ENCODE measurements at places on chromosomes 1 and 21.

- no peaks in the 10 kb centered on the region for H3K27me3 ChIP-seq
- peak; percentile 66 for DNase-seq
- peak overlapping the region; percentile 86 for H3K27ac ChIP-seq
- H3K36me3 ChIP-seq, result no peaks in the 10 kb centered on the region
- H3K4me3 ChIP-seq, result no peak overlapping the region
Observed at GRCh38 chr1:9473032-9473807, 66.0 kb upstream of the SLC25A33 start.

DNA sequence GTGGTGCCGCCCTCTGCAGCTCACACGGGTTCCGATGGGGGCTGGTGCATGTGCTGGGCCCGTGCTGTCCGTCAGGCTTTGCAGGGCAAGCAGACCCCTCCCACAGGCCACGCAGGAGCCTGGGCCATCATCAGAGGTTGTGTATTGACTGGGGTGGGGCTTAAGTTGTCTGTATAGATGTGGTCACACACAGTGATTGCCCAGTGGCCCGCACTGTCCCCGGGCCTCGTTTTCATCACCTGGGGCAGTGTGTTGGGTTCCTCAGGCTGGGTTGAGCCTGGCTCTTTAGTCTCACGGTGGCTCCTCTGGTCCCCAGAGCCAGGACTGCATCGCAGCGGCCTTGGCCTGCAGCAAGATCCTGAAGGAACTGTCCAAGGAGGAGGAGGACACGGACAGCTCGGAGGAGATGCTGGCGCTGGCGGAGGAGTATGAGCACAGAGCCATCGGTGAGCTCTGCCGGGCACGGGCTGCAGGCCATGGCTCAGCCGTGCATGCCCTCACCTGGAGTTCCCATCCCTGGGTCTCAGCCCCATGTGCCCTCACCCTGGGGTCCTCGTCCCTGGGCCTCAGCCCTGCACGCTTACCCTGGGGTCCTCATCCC is 44.1 kb downstream of the TRPM2 start:
- no peaks in the 10 kb centered on the region for H3K27me3 ChIP-seq
- DNase-seq, result no peak
- H3K27ac ChIP-seq, result no peak overlapping the region
- no peaks in the 10 kb centered on the region for H3K4me1 ChIP-seq
- no peaks in the 10 kb centered on the region for H3K36me3 ChIP-seq

- no peaks in the 10 kb centered on the region for H3K27me3 ChIP-seq
- H3K4me3 ChIP-seq, result no peak overlapping the region
- H3K27ac ChIP-seq, result no peak overlapping the region
- no peak for DNase-seq
- H3K36me3 ChIP-seq, result no peaks in the 10 kb centered on the region
Observed at GRCh38 chr1:85992791-85993190, 163.8 kb downstream of the COL24A1 start.

- no peak for DNase-seq
- no peak overlapping the region for H3K4me3 ChIP-seq
- H3K4me1 ChIP-seq, result peaks cover 6% of the 10 kb centered on the region
- no peaks in the 10 kb centered on the region for H3K27me3 ChIP-seq
Observed at GRCh38 chr21:41712201-41712600, 54.7 kb downstream of the RIPK4 start.

- no peaks in the 10 kb centered on the region for H3K36me3 ChIP-seq
- DNase-seq, result no peak
- H3K4me3 ChIP-seq, result no peak overlapping the region
Observed at GRCh38 chr1:208587110-208587509, 342.9 kb upstream of the PLXNA2 start.
